ENCODE measurements at places on chromosomes 3 and 15.

DNA sequence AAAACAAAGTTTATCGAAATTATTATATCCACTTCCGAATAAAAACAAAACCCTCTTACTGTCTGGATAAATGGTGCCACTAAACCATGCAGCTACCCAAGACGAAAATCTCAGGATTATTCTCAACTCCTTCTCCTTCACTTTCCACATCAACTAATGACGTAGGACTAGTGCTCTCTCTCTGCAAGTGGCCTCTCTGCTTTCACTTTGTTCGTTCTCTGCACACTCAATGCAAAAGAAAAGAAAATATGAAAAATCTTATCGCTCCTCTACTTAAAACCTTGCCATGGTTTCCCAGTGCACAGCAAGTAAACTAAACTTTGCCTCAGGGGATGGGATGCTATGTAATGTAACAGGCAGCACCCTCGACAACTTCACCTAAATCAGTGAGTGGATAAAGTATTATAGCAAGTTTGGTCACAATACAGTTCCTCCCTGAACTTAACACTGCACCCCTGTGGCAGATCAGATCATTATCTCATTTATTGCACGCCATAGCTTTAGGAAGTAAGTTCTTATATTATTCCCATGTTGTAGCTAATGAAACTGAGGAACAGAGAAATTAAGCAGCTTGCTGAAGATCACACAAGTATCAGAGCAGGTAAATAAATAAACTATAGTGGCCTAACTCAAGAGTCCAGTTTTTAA is 262.7 kb upstream of the GADL1 start:
- DNase-seq: peak; percentile 3

- peak; percentile 73 for DNase-seq
These were observed 224.0 kb downstream of the SLCO3A1 start for GRCh38 chr15:92077353-92078085.

DNA sequence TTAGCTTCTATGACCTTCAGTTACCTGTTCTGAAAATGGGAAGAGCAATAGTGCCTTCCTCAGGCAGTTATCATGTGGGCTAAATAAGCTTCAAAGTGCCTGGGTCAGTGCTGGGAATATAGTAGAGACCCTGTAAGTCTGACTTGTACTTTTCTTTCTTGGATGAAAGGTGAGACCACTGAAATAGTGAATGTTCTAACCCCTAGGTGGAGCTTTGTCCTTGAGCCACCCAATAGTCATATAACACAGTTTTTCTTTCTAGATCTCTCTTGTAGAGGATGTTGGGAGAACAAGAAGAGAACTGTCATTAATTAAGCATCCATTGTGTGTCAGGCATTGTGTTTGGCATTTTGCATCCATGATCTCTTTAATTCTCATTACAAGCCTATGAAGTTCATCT is 13.0 kb upstream of the BFSP2 start:
- no peak for DNase-seq

DNA sequence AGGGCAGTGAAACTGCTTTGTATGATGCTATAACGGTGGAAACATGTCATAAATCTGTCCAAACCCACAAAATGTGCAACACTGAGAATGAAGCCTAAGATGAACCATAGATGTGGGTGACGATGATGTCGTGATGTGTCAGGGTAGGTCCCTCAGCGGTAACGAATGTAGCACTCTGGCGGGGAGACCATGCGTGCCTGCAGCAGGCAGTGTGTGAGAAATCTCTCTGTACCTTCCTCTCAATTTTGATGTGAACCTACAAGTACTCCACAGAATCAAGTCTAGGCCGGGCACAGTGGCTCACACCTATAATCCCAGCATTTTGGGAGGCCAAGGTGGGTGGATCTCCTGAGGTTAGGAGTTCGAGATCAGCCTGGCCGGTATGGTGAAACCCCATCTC is 268.2 kb upstream of the LYSMD4 start:
- no peak for DNase-seq

- DNase-seq: no peak
These were observed 220.3 kb downstream of the LRRN1 start for GRCh38 chr3:4019501-4019900.

DNA sequence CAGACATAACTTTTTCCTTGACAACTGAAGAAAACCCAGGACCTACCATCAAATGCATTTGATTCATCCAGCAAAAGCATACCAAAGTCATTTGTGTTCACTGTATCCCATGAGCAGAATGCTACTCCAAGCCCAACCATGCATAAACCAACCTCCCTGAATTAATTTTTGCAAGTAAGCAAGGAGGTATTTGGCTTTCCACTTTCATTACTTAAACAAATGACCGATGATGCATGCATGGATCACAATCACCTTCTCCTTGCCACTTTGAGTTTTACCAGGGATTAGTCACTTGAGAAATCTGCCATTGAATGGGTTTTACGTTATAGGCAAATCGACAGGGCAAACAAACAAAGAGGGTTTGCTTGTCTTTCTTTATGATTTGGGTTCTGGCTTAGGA is 214.8 kb downstream of the FMN1 start:
- no peak for DNase-seq

- DNase-seq: no peak
These were observed 77.4 kb downstream of the LSM3 start for GRCh38 chr3:14256046-14256445.

DNA sequence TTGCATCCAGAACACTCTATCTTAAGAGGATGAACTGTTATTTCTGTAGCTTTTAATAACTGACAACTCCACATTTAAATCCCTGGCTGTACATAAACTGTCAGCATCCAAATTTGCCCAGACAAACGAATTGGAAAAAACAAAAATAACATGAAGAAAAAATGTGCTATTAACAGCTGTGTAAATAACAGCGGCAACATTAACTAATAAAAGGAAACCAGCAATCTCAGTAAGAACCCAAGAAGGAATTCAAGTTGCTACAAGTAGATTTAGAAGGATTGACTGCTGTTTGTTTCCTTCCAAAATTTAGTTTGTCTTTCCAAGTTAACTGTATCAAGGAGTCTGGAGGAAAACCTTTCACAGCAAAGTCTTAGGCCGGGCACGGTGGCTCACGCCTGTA is 550.6 kb upstream of the MDFIC2 start:
- DNase-seq: no peak

GRCh38 chr15:52678468-52679231 is 538 bp downstream of the ATOSA start:
- DNase-seq: peak; percentile 29

DNA sequence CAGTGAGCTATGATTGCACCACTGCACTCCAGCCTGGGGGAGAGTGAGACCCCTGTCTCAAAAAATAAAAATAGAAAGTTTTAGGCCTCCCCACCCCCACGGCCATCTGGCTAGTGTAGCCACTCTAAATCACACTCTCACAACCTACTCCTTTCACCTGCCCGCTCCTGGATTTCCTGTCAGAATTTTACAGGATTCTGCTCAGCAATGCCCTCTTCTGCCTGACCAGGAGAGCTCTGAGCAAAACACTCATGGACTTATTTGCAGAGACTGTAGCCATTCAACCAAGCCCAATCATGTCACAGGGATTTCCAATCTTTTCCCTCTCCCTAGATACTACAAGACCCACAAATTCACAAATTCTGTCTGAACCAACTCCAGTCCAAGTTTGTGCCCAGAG is 242.6 kb upstream of the TPRG1 start:
- no peak for DNase-seq

DNA sequence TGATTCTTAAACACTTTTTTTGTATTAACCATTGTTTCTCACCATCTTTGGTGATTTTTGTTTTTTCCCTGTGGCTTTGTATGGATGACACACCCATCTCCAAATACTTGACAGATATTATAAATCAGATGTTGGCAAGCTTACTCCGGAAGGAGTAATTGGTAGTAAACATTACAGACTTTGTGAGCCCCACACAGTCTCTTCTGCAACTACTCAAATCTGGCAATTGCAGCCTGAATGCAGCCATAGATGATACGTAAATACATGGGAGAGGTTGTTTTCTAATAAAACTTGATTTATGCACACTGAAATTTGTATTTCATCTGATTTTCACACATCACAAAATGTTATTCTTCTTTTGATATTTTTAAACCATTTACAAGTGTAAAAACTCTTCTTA is 331.5 kb downstream of the ARPP21 start:
- no peak for DNase-seq

DNA sequence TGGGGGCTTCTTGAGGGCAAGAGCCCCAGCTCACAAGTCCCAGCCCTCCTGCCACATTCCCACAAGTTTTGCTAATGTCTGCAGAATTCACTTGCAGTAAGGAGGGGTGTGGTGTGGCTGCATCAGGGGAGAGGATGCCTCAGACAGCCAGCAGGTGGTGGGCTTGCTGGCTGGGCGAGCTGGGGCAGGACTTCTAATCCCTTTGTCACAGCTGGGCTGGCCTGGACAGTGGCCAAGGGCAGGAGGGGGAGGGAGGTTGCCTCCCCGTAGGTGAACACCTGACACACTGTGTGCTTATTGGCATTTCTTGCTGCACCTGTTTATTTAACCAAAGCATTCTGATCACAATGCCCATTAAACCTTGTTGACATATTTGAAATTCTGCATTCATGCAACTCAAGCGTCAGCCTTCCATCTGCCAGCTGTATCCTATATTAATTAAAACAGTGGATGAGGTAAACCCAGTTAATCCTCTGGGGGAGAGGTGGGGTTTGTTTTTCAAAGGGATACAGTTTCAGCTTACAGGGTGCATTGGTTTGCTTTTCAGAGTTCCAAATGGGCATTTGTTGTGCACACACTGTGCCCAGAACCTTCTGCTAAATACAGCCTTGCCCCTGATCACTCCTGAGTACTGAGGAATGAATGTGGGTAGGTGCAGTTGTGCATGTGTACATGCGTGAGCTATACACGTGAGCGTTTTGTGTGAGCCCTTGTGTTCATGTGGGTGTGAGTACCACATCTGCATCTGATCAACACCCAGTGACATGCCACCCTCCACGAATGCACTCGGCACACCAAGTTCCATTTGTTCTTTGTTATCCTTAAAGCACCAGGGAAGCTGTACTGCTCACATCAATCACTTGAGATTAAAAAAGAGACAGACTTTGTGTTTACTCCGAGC is 268.7 kb downstream of the XXYLT1 start:
- no peak for DNase-seq
